Vagina (tissue), 2 donors: ENCODE measurements at places on chromosomes 1 and 21.

DNA sequence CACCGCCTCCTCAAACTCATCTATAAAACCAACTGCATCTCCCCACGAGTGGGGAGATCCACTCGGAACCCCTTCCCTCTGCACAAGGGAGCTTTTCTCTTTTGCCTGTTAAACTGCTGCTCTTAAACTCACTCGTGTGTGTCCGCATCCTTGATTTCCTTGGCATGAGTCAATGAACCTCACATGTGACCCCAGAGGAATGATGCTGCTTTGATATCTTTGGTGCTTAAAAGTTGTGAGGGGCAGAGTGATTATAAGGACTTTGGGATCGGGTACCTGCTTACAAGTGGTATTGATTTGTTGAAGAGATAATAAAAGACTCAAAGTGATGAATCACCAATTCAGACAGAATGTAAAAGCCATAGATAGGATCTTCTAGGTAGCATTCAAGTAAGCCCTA, 125.3 kb downstream of the GREM2 start:
- DNase-seq = no peak

- no peak for DNase-seq
Observed at GRCh38 chr1:15354580-15354965, 55.1 kb upstream of the EFHD2 start.

GRCh38 chr1:167057241-167057688, 32.9 kb downstream of the GPA33 start:
- DNase-seq = peak; percentile 56

DNA sequence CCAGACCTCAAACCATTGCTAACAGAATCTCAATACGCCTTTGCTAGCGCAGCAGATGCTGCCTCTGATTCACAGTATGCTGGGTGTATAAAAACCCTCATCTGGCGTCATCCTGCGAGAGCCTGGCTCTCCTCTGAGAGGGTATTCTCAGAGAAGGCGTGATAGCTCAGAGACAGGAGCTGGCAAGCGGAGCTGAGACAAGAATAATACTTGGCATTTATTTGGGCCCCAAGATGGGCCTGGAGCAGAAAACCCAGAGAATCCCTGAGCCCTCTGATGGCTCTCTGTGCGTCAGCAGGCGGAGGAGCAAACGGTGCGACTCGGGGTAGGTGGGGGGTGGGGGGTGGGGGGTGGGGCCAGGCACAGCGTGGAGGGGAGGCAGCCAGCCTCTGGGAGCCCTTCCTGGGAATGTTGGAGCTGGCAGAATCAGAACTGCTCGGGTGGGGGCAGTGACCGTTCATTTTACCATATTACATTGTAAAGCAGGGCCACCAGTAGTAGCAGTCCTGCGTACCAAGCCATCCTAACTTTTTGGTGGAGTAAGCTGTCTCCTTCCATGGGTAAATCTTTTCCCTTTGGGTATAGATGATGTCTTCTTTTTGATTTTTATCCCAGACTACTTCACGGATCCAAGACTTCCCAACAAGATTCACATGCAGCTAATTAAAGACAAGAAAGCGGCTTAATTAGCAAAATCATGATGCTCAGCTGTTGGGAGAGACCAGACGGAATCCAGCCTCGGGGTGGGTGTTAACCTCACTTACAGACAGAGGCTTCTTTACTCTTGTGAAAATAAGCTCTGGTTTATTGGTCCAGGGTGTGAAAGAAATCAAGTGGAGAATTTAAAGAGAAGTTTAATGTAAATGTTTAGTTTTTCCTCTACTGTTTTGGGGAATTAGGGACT, 7.1 kb downstream of the RIIAD1 start:
- no peak for DNase-seq

DNA sequence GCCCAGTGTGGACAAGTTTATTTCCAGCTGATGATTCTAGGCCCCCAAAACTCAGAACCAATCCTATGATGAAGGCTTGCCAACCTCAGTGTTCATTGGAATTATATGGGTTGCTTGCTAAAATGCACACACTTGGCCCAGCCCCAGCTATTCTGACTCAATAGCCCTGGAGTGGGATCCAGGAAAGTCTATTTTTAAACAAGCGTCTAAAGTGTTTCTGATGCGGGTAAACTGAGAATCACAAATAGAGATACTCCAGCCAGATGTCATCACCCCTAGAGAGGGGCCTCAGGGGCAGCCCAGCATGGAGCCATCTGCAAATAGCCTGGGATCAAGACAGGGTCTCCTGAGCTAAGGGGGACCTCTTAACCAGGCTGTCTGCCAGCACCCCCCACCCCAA, 46.0 kb downstream of the PKP1 start:
- no peak for DNase-seq

- no peak for DNase-seq
Observed at GRCh38 chr1:98410082-98410481, 251.4 kb upstream of the SNX7 start.

DNA sequence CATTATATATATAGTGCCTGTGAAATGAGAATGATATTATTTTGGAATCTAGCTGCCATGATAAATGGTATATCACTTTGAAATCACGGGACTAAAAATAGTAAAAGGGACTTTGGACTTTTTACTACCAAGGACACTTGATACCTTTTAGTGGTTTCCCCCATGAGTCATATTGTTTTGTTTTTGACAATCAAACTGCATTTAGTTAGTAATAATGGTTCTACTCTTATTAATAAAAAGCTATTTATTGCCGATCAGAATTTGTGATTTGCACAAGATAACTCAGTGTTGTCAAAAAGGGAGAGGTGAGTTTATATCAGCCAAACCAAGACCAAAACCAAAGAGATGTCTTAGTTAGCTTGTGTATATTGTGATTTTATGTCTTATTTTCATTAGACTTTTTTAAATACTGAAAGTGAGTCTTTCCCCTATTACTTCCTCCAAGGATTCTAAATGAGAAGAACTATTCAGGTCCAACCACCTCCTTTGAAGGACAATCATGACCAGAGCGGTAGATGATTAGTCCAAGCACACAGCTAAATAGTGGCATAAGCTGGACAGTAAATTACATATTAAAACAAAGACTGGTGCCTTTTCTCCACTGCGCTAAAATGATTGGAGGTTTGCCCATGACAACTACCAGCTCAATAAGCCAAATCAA, 281.7 kb upstream of the ESRRG start:
- DNase-seq = no peak

GRCh38 chr21:33733601-33734000, 91.3 kb downstream of the ITSN1 start:
- no peak for DNase-seq

- DNase-seq = peak; percentile 94
Observed at GRCh38 chr21:43646550-43647260, 12.6 kb downstream of the HSF2BP start.

GRCh38 chr21:46048926-46049889, 48.7 kb upstream of the COL6A2 start:
- peak; percentile 92 for DNase-seq

GRCh38 chr1:16178596-16179497, 23.0 kb upstream of the EPHA2 start:
- DNase-seq = no peak

DNA sequence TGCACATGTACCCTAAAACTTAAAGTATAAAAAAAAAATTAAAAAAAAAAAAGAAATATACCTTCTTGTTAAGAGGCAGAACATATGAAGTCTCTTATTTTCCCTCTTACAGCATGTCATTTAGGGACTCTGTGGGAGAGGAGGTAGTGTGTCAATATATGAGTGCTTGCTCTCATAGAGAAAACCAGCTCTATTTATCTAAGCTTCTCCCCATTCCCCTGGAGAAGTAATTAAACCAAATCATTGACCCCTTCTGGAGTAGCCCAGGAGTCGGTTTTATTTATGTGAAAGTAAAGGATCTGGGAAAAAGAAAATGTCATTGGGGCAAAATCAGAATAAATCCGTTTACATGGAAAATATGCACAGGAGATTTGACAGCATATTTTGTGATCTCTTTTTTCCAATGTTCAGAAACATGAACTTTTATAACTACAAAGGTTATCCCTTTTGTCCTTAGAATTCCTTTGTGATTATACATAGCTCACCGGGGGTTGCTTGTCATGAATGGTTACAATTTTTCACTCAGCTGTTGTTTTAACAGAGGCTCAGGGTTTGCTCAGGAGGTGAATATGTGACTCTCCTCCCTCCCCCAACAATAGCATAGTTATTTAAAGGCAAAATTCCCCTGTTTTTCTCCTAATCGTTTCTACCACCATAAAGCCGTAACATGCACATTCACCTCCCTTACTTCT, 114.5 kb upstream of the C1orf21 start:
- DNase-seq = no peak

- no peak for DNase-seq
Observed at GRCh38 chr1:224851848-224852261, 77.6 kb upstream of the DNAH14 start.
